ENCODE measurements at places on chromosomes 6 and 20.

GRCh38 chr6:124682751-124683150 lies 279.5 kb upstream of the RNF217 start:
- DNase-seq = no peak

DNA sequence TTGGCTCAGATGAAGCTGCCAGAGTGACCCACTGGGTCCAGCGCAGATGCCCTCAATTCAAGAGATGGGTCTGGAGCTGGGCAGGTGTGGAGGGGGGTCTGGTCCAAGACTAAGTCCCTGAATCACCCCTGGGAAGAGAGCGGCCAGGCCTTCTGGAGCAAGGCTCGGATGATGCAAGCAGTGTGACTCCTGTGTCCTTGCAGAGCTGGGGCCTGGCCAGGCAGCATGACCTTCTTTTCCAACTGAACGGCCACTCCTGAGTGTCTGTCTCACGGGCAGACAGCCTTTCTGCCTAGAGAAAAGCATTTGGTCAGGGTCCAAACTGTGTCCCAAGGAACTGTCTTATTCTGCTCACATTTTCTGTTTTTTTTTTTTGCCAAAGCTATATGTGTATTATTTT lies 42.6 kb upstream of the FNDC1 start:
- DNase-seq = no peak

DNA sequence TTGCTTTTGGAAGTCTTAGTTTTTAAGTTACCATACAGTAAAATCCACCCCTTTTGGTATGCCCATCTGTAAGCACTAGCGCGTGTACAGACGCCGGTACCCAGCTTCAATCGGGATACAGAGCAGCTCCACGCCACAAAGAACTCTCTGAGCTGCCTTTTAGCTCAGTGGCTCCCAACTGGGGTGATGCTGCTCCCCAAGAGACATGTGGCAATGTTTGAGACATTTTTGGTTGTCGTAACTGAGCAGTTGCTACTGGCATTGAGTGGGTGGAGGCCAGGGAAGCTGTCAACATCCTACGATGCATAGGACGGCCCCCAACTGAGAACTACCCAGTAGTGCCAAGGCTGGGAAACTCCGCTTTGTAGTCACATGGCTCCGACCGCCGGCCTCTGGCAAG lies 73.3 kb downstream of the BMP7 start:
- no peak for DNase-seq

DNA sequence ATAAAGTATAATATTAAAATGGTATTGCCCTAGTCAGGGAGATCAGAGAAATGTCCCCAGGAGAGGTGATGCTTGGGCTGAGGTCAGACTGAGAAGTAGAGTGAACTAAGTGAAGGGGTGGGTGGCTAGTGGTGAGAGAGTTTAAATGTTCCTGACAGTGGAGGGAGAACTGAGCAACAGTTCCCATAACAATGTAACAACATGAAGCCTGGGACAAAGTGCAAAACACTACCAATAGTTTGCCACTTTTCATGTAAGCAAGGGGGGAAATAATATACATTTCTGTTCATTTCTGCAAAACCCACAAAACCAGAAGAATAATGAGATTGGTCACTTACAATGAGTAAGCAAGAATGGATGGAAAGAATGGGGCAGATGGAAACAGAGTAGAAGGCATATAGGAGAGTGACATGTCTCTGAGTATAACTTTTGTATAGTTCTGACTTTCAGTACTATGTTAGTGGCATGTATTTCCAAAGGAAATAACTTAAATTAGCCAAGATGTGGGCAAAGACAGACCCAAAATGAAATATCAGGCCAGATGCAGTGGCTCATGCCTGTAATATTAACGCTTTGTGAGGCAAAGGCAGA lies 13.3 kb upstream of the FAXC start:
- DNase-seq = no peak

GRCh38 chr6:168239044-168239773 lies 80.4 kb downstream of the DACT2 start:
- no peak for DNase-seq

GRCh38 chr6:85113934-85114580 lies 335.8 kb upstream of the NT5E start:
- peak; percentile 66 for DNase-seq

- no peak for DNase-seq
Observed at GRCh38 chr20:42701948-42702347, 487.8 kb downstream of the PTPRT start.

DNA sequence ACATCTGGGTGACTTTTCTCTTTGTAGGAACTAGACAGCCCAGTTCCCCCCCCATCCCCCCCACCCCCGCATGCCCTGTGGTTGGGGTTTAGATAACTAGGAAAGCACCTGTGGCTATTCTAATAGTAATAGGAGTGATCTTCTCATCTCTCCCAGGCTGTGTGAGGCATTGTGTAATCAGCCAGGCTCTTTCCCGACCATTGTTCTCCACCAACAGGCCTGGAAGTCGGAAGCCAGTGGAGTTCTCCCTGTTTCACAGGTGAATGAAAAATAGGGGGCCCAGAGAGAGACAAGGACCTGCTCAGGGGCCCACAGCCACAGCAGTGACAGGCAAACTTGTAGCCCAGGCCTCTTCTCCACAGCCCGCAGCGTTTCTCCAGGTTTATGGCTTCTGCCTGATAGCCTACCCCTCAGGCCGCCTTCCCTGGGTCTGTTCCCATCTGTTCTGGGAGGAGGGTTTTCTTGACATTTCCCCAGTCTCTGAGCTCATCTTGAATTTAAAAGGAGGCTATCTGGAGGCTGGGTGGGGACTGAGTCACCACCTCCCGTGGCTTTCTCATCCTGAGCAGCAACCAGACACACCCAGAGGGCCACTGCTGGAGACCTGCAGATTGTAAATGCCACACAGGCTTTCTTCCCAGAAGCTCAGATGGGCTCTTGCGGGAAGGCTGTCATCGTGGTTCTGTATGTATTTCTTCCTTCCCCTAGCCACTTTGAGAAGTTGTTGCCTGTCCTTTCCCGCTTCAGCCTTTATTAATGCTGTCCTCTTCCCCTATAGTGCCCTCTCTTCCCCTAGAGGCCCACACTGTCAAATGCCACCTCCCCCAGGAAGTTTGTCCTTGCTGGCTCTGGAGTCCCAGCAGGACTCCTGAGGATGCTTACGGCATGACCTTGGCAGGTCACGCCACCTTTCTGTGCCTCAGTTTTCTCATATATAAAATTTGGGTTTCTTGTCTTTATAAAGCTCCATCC lies 75.9 kb upstream of the MYL9 start:
- peak; percentile 44 for DNase-seq

DNA sequence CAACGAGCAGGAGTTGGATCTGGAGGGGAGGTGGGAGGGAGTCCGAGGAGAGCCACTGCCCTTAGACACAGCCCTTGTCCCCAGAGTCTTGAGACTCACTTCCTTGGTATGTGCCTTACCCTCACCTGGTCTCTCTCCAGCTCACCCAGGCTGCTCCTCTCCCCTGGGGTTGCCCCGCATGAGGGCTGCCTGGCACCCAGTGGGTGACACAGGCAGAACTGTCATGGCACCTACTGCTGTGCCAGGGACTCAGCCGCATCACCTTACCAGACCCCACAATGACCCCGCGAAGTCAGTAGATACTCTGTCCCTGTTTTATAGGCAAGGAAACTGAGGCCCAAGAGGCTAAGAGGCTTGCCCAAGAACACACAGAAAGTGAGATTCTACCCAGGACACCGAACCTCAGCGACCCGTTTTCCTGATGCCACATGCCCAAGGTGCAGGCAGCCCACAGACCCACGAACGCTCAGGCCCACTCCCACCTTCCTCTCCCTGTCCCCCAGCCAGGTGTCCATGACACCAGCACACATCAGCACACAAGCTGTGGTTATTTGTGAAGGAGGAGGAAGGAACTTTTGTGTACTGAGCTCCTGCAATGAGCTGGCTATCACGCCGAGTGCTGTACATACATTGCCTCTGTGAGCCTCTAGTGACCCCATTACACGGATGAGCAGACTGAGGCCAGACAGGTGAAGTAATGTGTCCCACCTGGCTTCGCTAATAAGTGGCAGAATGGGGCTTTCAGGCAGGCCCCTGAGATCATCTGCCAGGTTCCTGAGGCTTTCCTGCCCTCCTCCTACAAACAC lies 168.1 kb downstream of the GRM4 start:
- DNase-seq = no peak

DNA sequence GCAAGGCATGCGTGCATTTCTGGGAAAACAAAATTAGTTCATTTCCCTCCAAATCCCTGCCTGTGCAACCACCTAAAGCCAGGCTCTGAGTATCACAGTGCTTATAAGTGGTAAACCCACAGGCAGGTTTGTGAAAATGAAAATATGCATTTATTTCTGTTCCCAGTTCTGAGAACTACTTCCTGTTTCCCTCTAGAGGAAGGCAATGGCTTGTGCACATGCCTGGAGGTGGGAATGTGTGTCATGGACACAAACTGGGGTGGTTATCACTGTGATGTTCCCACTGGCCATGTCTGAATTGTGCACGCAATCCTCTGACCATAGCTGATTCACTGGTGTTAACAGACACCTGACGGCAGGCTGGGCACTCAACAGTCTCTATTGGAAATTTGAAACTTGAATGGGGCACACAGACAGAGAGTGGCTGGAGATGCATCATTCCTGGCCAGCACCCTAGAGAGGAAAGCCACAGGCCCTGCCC lies 26.3 kb downstream of the FAM110A start:
- no peak for DNase-seq

GRCh38 chr20:32315891-32316290 lies 38.4 kb downstream of the KIF3B start:
- DNase-seq = peak; percentile 15

- DNase-seq = no peak
Observed at GRCh38 chr6:36115412-36115811, 14.9 kb upstream of the MAPK13 start.

DNA sequence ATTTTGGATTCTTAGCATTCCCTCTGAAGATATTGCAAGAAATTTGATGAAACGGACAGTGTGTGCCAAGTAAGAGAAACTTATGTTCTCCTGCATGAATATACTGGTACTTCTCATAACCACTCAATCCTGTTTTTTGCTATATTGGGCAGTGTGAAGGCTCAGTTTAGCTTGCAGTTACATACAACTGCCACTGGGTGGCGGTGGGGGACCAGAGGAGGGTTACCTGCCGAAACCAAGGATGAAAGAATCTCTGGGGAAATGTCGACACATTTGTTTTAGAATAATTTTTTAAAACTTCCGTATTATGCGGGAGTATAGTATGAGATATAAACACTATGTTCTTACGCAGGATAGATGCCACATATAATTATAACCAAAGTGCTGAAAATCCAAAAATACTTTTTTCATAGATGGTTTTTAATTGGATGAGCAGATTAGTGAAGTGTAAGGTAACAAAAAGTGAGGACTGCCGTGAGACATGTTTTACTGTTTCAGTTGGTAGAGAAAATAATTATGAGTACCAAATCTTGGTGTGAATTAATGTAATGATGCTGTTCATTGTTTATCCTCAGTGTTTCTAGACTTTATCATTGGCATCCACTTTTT lies 9.7 kb downstream of the TRMT11 start:
- peak; percentile 51 for DNase-seq

DNA sequence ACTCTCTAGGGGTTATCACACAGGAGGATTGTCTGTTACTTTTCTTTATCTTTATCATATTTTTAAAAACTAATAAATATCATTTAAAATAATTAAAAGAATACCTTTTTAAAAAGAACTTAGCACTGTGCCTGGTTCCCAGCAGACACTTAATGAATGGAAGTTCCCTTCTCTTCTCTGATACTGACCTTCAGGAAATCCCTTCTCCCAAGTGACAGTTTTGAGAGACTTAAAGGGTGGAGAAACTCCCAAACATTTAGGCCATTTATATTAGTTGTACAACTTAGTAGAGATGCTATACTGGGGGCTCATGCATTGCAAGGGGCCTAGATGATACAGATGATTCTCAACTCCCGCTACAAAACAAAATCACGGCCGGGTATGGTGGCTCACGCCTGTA lies 18.5 kb downstream of the MAP1LC3A start:
- no peak for DNase-seq

GRCh38 chr6:14957355-14958059 lies 288.4 kb upstream of the JARID2 start:
- no peak for DNase-seq

- no peak for DNase-seq
Observed at GRCh38 chr6:52975580-52975979, 19.5 kb downstream of the GSTA4 start.

DNA sequence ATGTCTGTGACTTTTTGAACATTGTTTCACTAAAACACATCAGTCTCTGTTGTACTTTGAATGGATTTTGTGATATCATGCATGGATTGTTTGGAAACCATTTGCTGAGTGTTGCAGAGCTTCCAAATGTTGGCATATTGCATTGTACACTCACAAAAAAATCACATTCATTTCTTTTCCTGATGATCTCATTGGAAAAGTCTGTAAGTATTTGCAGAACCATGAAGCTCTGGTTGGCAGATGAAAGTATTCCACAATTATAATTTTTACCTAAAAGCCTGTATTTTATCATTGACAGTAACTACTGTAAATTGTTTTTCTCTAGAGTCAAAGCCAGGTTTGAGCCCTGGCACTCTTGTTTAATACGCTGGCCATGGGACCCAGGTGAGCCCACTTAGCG lies 42.1 kb downstream of the VAPB start:
- no peak for DNase-seq

GRCh38 chr6:104986625-104987024 lies 29.7 kb downstream of the LIN28B start:
- no peak for DNase-seq

DNA sequence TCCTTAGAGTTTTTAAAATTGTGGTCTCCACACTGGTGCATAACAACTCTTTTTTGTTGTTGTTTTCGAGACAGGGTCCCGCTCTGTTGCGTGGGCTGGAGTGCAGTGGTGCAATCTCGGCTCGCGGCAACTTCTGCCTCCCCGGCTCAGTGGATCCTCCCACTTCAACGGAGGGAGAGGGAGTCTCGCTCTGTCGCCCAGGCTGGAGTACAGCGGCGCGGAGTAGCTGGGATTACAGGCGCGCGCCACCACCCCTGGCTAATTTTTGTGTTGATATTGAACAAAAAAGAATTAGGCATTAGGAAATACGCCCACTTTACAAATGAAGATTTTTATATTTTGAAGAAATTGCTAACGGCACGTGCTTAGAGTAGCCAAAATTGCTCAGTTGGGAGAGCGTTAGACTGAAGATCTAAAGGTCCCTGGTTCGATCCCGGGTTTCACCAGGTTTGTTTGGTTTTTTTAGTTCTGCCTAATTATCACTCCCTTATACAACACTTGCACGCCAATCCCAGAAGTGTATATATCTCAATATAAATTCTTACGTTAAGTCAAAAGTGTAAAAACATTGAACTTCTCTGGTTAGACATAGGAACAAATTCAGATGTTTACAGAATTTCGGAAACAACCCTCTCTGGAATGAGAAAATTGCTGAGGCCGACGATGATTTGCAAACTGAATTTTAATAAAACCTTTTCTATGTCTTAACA lies 159.6 kb downstream of the TRIM27 start:
- no peak for DNase-seq
